ENCODE measurements at places on chromosomes 13 and 19.

- no peak for DNase-seq
Measured at GRCh38 chr13:33105387-33106005, 89.3 kb downstream of the KL start.

DNA sequence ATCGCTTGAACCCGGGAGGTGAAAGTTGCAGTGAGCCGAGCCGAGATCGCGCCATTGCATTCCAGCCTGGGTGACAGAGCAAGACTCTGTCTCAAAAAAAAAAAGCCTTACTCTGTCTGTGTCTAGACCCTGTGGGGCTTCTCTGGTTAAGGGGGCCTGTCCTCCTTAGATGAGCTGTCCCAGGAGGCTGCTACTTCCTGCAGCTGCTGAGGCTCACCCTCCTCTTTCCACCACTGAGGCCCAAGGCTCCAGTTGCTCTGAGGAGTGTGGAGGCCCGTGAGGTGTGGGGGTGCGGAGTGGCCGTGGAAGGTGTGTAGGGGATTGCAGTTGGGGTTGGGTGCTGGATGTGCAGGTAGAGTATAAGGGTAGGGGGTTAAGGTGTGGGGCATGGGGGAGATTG is 22.1 kb upstream of the RASA3 start:
- no peak for DNase-seq

- DNase-seq = no peak
Measured at GRCh38 chr19:5661483-5661882, 18.8 kb downstream of the MICOS13 start.

GRCh38 chr19:49881672-49882394 is 4.3 kb downstream of the TBC1D17 start:
- DNase-seq = peak; percentile 24

- peak; percentile 45 for DNase-seq
Measured at GRCh38 chr19:18939922-18940768, 872 bp downstream of the HOMER3 start.

DNA sequence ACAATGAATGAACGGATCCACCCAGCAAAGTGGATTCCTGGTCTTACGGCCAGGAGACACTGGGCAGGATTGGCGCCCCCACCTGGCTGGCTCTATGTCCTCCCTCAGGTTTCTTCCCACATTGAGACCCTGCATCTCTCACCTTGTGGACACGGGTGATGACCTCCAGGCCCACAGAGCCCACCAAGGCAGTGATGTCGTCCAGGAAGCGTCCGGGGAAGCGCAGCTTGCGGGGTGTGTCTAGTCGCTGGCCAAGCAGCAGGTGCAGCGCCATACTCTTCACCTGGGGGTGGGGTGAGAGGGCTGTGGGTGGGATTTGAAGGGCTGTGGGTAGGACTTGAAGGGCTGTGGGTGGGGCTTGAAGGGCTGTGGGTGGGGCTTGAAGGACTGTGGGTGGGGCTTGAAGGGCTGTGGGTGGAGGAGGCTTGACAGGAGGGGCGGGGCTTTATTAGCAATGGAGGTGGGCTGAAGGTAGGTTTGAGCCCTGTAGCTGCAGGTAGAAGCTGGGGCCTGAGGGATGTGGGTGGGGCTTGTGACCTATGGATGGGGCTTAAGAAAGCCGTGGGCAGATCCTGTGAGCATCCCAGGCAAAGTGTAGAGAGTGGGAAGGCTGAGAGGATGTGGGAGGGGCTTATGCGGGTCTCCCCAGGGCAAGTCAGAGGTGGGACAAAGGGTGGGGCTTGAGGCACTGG is 12.1 kb upstream of the ANGPTL8 start:
- DNase-seq = no peak

GRCh38 chr13:103931885-103932284 is 865.7 kb upstream of the SLC10A2 start:
- DNase-seq = no peak

DNA sequence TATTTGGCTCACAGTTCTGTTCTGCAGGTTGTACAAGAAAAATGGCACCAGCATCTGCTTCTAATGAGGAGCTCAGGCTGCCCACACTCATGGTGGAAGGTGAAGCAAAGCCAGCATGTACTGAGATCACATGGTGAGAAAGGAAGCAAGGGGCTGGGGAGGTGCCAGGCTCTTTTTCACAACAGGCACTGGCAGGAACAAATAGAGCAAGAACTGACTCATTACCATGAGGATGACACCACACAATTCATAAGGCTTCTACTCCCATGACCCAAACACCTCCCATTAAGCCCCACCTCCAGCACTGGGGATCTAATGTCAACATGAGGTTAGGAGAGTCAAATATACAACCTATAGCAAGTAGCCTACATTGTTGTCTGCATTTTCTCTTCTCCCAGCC is 522.6 kb downstream of the RFC3 start:
- no peak for DNase-seq

- no peak for DNase-seq
Measured at GRCh38 chr13:87259479-87260083, 411.6 kb upstream of the SLITRK5 start.

DNA sequence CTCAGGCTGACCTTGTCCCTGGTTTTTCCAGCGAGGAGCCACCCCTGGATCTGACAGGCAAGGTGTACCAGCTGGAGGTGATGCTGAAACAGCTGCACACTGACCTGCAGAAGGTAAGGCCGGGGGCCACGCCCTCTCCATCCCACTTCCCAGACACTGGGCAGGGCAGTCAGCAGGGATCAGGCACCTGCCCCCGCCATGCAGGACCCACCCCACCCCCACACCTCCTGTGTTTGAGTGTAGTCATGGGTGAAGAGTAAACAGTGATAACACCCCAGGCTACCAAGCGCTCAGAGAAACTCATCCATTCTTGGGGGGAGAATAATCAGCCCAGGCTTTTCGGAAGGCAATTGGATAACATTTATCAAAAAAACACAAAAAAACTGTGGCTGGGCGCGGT is 19.9 kb downstream of the DPF1 start:
- DNase-seq = no peak

GRCh38 chr13:69565334-69565733 is 542.3 kb upstream of the ATXN8OS start:
- no peak for DNase-seq

DNA sequence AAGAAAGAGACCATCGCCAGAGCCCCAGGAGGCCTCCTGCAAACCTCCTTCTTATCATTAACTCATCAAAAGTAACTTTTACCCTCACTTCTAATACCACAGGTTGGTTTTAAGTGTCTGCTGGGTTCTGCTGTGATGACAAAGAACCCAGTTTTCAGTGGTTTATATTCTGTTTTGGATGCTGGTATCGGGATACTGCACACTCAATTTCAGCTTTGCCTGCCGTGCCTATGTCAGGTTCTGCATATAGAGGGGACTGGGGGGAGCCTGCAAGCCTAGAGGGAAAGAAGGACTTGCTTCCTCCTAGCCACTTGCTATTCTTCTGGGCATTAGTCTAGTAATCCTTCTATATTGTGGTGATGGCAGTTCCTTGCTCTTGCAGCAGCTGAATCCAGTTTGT is 242.4 kb downstream of the KCNRG start:
- no peak for DNase-seq

DNA sequence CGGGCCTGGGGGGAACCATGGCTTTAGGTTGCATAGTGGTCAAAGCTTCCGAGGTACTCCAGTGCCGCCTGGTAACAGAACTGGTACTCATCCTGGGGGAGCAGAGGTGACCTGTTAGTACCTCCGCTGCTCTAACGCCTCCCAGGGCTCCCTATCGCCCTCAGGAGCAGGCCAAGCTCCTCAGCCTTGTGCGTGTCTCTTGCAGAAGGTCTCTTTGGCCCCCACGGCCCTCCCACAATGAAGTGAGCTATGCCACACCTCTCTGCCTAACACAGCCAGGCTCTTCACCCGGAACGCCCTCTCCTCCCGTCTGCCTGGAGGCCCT is 133.9 kb downstream of the PTPRS start:
- no peak for DNase-seq

- no peak for DNase-seq
Measured at GRCh38 chr19:13492128-13492527, 14.2 kb downstream of the CACNA1A start.

DNA sequence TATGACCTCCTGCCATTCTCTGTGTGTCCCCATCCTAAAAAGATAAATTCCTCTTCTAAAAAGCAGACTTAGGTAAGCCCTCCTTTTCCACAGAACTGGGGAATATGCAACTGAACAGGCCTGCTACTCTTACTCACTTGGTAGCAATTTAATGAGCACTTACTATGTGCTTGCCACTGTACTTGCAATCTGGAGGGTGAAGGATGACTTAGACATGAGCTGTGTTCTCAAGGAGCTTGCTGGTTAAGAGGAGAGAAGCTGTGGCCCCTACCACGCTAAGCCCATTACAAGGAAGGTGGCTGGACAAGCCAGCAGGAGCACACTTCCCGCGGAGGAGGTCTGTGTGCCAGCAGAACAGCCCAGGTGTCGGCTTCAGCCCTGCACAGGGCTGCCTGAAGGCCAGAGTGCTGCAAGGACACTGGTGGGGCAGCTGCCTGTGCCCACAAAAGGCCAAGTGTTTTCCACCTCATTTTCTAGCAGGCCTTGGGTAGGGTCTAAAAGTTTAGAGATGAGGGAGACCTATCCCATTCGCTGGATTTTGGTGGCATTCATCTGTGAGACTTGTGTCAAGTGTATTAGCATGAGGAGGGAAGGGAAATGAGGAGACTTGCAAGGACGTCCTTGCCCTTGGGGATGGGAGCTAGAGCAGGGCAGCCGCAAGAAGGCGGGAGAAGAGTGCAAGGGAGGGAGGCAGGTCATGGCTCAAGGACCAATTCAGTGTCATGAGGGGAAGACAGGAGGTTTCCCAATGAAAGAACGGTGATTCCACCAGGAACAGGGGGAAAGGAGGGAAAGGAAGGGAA is 52.0 kb downstream of the COL4A1 start:
- DNase-seq = no peak

GRCh38 chr19:3603121-3603811 is 3.4 kb downstream of the TBXA2R start:
- DNase-seq = no peak

DNA sequence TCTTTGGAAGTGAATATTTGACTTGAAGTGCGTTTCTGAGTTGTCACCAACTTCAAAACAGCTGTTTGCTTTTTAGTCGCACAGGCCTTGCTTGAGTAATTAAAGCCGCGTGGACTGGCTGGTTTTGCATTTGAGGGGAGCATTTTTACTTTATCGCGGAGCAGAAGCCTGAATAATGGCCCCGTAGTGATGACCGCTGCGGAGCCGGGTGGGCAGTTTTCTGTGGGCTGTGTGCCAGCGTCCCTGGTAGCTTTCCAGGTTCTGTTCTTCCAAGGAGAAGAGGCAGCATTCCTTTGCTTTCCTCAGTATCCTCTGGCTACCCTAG is 1.1 kb downstream of the NAA16 start:
- peak; percentile 45 for DNase-seq

All from left colon (tissue), 2 donors.